ENCODE measurements at places on chromosomes 11 and 22.

DNA sequence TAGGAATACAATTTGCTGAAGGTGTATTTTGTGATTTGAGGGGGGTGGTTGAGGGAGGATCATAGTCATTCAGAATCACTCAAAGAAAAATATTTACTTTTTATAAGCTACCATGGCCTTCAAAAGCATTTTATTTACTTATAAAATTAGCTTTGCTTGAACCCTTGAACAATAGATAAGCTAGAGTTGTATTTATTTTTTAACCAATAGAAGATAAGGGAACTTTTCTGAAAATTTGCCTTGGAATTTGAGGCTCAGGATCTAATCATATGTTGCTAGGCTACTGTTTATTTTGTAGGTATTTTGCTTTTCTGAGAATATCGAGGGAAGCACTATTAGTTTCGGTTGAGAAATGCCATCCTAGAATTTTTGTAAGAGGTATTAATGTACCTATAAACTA is 82.1 kb downstream of the EMSY start:
- H3K4me1 ChIP-seq = no peaks in the 10 kb centered on the region
- no peak overlapping the region for H3K27ac ChIP-seq
- H3K4me3 ChIP-seq = no peak overlapping the region
- no peak for DNase-seq

DNA sequence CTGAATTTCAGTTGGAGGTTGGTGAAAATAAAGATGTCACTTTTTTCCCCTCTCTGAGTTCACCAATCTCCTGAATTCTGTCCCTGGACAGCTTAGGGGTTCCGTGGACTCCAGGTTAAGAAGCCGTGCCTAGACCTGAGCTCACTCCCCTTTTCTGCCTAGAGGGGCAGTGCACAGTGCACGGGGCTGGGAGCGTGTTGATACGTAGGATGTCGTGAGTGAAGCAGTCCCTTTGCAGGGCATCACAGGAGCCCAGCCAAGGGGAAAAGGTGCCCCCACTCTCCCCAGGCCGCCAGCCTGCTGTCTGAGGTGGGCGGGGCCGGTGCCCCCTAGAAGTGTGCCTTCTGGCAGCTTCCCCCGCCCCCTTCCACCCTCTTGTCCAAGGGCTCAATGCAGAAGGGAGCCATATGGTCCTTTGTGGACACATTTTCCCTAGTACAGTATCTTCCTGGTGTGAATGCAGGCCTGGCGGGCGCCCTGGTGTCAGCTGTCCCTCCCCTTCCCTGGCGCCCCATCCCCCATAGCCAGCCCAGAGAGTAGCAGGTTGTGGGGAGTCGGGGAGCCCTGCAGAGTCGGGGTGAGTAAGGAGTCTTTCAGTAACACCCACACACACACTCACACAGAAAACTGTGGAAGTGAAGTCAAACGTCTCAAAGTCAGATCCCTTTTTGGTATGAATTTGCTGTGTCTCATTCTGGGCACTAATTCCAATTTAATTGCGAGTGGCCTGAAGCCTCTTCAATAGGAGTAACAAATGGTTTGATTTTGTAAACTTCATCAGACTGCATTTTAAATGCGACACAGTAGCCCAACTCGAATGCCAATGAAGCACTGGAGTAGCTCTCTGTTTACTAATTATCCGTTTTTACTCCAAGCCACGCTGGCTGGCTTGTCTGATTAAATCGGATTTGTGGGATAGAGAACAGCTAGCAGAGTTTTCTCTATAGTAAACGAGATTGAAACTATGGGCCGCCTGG is 67.5 kb upstream of the NNMT start:
- H3K4me3 ChIP-seq = no peak overlapping the region
- H3K27ac ChIP-seq = peak overlapping the region; percentile 16
- H3K36me3 ChIP-seq = no peaks in the 10 kb centered on the region
- H3K27me3 ChIP-seq = no peaks in the 10 kb centered on the region
- H3K4me1 ChIP-seq = no peaks in the 10 kb centered on the region

DNA sequence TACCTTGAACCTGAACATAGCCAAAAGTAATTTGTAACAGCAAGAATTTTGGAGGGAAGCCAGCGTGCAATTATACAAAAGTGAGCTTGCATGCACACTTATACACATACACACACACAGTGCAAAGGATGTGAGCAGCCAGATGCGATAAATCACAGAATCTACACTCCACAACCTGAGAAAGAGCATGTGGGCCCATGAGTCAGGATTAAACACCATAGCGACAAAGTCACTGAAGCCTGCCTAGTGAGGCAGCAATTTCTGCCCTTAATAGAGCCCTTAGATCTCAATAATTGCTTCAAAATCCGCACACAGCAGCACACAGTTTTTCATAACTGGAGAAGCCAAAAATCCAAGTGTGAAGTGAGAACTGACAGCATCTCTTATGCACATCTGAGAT is 42.6 kb upstream of the TEAD1 start:
- H3K4me1 ChIP-seq = no peaks in the 10 kb centered on the region
- H3K36me3 ChIP-seq = no peaks in the 10 kb centered on the region
- DNase-seq = no peak

DNA sequence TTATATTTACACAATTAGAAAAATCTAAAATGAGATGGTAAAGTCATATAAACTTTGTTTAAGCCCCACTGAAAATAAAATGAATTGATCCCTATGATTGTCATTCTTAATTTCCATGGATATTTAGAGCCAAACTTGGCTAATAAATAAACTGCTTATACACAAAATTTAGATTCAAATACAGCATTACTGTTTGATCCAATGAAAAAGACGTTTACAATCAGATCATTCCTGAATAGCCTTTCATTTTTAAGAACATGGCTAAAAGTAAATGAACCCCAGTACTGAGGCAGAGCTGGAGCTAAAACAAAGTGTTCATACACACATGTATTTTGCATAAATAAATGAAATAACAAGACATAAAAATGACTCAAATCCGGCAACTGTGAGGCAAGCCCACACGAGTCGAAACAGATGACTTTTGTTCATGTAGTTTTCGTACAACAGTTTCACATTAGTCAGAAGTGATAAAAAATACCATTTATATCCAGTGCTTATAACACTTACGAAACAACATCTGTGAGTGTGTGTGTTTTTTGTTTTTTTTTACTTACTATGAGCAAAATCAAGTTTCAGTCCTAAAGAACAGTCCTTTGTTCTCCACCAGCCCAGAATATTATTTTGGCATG is 386.5 kb downstream of the SOX6 start:
- H3K4me3 ChIP-seq = no peak overlapping the region
- no peaks in the 10 kb centered on the region for H3K36me3 ChIP-seq
- H3K27me3 ChIP-seq = no peaks in the 10 kb centered on the region
- H3K27ac ChIP-seq = peak overlapping the region; percentile 26

DNA sequence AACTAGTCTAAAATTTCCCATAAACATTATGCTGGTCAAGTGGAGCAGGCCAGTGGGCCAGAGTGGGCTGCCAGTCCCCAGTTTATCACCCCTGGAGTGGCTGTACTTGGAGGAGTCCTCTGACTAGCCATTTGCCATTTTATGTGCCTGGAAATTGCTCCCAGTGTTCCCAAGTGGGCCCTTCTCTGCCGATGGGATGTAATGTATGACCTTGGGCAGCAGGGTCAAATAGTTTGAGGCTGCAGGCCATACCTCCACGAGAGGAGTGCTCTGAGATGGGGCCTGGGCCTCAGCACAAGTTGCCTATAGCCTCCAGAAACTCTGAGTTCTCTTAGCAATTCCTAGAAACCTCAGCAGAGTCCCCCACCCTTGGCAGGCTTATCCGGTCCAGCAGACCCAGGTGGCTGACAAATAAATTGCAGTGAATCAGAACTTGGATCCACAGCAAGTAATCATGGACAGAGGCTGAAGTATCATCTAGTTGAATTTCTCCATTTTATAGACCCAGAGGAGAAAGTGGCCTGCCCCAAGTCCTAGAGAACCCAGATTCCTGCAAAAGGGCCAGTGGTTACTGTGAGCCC is 17.8 kb upstream of the PATZ1 start:
- no peak overlapping the region for H3K4me3 ChIP-seq
- H3K27me3 ChIP-seq = no peaks in the 10 kb centered on the region
- no peaks in the 10 kb centered on the region for H3K4me1 ChIP-seq
- DNase-seq = no peak
- no peaks in the 10 kb centered on the region for H3K36me3 ChIP-seq

- H3K27ac ChIP-seq = no peak overlapping the region
- no peaks in the 10 kb centered on the region for H3K27me3 ChIP-seq
- H3K4me3 ChIP-seq = no peak overlapping the region
- H3K4me1 ChIP-seq = no peaks in the 10 kb centered on the region
- no peak for DNase-seq
Observed at GRCh38 chr11:38095268-38095667, 1497.2 kb upstream of the RAG2 start.

DNA sequence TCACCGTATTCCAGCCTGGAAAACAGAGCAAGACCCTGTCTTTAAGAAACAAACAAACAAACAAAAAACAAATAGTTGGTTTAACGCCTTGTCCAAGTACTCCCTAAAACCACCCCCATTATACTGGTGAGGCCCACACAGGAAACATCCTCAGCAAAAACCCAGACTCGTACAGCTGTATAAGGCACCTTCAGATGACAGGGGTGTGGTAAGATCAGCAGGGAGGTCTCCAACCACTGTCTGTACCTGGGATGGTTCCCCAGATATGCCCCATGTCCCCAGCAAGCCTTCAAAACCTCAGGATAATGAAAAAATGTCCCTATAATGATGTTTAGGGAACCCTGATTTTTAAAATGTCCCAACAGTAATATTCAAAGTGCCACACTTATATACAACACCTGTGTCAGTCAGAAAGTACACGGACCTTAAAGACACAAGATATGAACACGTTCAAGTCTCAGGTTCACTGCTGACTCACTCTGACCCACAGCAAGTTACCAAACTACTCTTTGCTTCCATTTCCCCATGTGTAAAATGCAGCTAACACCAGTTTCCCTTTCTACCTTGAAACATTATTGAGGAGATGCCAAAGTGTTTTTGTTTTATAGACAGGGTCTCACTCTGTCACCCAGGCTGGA is 9.3 kb downstream of the SF3A1 start:
- no peak overlapping the region for H3K4me3 ChIP-seq
- no peak overlapping the region for H3K27ac ChIP-seq
- H3K36me3 ChIP-seq = peaks cover 11% of the 10 kb centered on the region
- no peaks in the 10 kb centered on the region for H3K27me3 ChIP-seq
- no peak for DNase-seq

DNA sequence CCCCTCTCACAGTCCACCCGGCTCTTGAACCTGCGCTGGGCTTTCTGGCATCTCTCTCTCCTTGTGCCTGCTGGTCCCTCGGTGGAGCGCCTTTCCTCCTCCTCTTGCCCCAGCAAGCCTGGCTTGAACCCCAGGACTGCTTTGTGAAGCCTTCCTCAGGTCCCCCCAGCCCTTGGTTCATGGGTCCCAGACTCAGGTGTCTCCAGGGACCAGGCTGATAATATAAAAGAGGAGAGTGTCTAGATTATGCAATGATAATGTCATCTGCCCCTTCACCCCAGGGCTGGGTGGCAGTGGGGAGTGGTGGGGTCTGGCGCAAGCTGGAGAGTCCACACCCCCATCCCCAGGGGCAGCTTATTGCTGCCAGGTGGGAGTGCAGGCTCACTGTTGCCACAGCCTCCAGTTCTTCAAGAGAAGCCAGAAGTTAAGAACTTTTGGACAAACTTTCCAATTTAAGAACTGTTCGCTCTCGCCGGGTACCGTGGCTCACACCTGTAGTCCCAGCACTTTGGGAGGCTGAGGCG is 36.6 kb upstream of the PARVG start:
- no peak overlapping the region for H3K4me3 ChIP-seq
- H3K27me3 ChIP-seq = no peaks in the 10 kb centered on the region
- H3K4me1 ChIP-seq = no peaks in the 10 kb centered on the region
- no peaks in the 10 kb centered on the region for H3K36me3 ChIP-seq
- H3K27ac ChIP-seq = no peak overlapping the region

- no peak overlapping the region for H3K4me3 ChIP-seq
- no peaks in the 10 kb centered on the region for H3K4me1 ChIP-seq
- no peak for DNase-seq
- no peaks in the 10 kb centered on the region for H3K27me3 ChIP-seq
- H3K36me3 ChIP-seq = no peaks in the 10 kb centered on the region
Observed at GRCh38 chr11:112518371-112518770, 257.7 kb upstream of the PLET1 start.

GRCh38 chr11:79467761-79468160 is 26.9 kb upstream of the TENM4 start:
- no peak overlapping the region for H3K4me3 ChIP-seq
- H3K27ac ChIP-seq = no peak overlapping the region
- H3K27me3 ChIP-seq = no peaks in the 10 kb centered on the region
- H3K36me3 ChIP-seq = no peaks in the 10 kb centered on the region
- no peak for DNase-seq
- H3K4me1 ChIP-seq = no peaks in the 10 kb centered on the region

GRCh38 chr11:10392095-10393079 is 62.7 kb upstream of the AMPD3 start:
- H3K4me1 ChIP-seq = no peaks in the 10 kb centered on the region
- H3K36me3 ChIP-seq = no peaks in the 10 kb centered on the region
- DNase-seq = no peak
- H3K4me3 ChIP-seq = no peak overlapping the region

- no peaks in the 10 kb centered on the region for H3K36me3 ChIP-seq
- no peak for DNase-seq
- no peaks in the 10 kb centered on the region for H3K4me1 ChIP-seq
- no peak overlapping the region for H3K27ac ChIP-seq
- H3K27me3 ChIP-seq = no peaks in the 10 kb centered on the region
Observed at GRCh38 chr11:115557681-115558080, 53.5 kb upstream of the CADM1 start.

DNA sequence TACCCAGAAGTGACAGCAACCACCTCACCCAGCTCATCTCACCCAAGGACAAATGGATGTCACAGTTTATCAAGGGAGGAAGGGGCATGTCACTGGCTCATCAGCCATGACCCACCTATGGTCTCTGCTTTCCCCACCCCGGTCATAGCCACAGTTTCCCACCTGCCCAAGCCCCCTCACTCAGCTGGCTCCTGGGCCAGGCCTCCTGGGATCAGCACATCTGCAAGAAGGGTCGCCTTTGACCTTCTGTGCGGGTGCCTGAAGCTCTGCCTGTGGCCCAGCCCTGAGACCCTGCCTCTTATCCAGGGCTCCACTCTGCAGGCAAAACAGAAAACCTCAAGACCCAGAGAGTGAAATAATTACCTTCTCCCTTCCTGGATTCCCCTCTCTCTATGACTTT is 236.4 kb downstream of the BUD13 start:
- no peak for DNase-seq
- H3K27me3 ChIP-seq = no peaks in the 10 kb centered on the region
- no peak overlapping the region for H3K4me3 ChIP-seq
- H3K27ac ChIP-seq = no peak overlapping the region

DNA sequence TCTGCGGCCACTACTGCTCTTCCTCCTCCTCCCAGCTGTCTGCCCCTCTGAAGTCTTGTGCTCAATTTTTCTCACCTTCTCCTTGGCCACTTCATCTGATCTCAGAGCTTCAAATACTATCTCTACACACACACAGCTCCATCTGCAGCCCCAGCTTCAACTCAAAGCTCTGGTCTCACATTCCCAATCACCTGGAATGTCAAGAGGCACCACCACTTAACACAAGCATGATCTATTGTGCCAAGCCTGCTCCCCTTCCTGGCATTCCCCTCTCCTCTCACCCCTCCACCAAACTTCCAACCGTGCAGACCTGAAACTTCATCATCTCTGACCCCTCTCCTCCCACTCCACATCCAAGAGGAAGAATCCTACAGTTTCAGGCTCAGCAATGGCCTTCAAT is 17.5 kb downstream of the NRXN2 start:
- no peaks in the 10 kb centered on the region for H3K27me3 ChIP-seq
- no peaks in the 10 kb centered on the region for H3K4me1 ChIP-seq
- H3K36me3 ChIP-seq = no peaks in the 10 kb centered on the region
- no peak overlapping the region for H3K27ac ChIP-seq

All from breast epithelium (tissue), 4 donors.